ENCODE measurements at places on chromosomes 2 and 18. TPM values are rescaled to one million over a fixed set of nuclear protein-coding genes. Genes with fewer than 3 reads are reported as not detected.

Gene MAB21L4
- total RNA-seq: not detected

Gene IL36A
- total RNA-seq: not detected

Gene DHX57
- total RNA-seq: 25.8 TPM

Gene SERPINB3
- total RNA-seq: not detected

Gene HOXD9
- total RNA-seq: 1.7 TPM

Gene CTLA4
- not detected for total RNA-seq

Gene DSG4
- total RNA-seq: not detected

Gene EML6
- total RNA-seq: 2.2 TPM

Gene CFAP53
- not detected for total RNA-seq

Gene TXNDC2
- 0.22 TPM for total RNA-seq

Gene CNTNAP5
- total RNA-seq: not detected

Gene UGT1A5
- not detected for total RNA-seq

Gene ACVR2A
- 8.9 TPM for total RNA-seq

Gene NTSR2
- not detected for total RNA-seq

Gene CDK15
- 1.3 TPM for total RNA-seq

Gene EPAS1
- 649 TPM for total RNA-seq

Gene RBM43
- 3.0 TPM for total RNA-seq

Gene CYRIA
- total RNA-seq: 0.43 TPM

Gene FAP
- total RNA-seq: 272 TPM

Gene REEP1
- total RNA-seq: not detected

Gene C2orf76
- 6.7 TPM for total RNA-seq

Gene ITPRID2
- total RNA-seq: 98.5 TPM
